ENCODE measurements at places on chromosomes 16 and 17.

DNA sequence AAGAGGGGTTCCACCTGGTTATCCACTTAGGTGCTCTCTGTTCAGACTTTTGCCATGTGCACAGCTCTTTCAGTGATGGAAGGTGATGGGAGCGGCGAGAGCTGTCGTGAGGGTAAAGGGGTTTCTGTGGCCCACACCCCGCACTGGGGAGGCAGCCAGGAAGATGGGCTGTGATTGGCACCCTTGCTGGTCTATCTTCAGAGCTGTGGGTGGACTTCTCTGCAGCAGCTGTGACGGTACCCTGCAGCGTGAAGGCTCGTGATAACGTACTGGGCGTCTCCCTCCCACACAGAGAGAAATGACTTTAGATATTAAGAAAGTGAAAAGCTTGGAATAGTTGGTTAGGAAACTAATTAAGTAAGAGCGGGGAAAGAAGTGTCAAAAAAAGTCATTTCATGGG is 45.8 kb downstream of the MPRIP start:
- no peak for DNase-seq

DNA sequence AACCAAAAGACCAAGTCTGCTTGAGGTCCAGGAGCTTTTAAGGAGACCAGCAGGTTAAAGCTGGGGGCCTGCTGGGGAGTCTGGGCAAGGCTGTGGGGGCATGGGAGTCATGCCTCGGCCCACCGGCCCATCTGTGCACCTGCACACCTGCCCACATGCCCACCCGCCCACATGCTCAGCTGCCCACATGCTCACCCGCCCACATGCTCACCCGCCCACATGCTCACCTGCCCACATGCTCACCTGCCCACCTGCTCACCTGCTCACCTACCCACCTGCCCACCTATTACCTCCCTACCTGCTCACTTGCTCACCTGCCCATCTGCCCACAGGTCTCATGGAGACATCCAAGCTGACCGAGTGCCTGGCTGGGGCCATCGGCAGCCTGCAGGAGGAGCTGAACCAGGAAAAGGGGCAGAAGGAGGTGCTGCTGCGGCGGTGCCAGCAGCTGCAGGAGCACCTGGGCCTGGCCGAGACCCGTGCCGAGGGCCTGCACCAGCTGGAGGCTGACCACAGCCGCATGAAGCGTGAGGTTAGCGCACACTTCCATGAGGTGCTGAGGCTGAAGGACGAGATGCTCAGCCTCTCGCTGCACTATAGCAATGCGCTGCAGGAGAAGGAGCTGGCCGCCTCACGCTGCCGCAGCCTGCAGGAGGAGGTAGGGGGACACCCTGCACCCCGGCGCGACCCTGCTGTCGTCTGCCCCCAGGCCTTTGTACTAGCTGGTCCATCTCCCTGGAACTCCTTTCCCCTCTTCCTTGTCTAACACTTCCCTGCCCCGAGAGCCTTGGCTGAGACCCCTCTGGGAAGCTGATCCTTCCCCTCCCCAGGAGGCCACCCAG is 14.0 kb downstream of the CARD14 start:
- no peak for DNase-seq

DNA sequence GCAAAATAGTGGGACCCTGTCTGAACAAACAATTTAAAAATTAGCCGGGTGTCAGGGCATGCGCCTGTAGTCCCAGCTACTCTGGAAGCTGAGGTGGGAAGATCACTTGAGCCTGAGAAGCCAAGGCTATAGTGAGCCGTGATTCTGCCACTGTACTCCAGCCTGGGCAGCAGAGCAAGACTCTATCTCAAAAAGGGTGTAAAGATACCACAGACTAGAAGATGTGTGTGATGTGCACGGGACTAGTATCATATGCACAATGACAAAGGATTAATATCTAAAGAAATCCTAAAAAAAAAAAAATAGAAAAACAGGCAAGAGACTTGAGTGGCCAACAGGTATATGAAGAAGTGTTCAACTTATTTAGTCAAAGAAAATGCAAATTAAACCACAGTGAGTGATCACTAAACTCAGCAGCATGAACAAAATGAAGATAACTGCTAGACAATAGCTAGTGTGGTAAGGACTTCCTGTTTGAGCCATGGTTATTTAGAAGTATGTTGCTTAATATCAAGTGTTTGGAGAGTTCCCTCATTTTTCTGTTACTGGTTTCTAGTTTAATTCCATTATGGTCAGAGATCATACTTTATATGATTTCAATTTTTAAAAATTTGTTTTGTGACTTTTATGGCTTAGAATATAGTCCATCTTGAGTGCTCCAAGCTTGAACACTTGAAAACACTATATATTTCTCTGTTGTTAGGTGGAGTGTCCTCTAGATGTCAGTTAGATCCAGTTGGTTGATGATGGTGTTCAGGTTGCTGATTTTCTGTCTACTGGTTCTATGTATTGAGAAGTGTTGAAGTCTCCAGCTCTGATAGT is 14.7 kb upstream of the SLX4 start:
- no peak for DNase-seq

DNA sequence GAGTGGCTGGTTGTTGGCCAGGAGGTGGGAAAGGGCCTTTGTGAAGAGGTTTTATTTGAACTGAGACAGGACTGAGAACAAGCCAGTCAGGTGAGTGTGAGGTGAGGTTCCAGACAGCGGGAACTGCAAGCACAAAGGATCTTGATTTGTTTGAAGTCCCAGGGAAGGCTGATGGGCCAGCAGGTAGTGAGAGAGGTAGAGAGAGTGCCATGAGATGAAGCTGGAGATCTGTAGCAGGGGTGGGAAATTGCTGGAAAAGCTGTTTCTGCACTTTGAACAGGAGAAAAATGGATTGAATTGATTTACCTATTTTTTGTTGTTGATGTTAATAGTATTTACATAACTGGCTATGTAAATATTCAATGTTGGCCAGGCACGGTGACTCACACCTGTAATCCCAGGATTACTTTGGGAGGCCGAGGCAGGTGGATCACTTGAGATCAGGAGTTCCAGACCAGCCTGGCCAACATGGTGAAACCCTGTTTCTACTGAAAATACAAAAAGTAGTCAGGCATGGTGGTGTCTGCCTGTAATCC is 7.7 kb upstream of the DCTPP1 start:
- no peak for DNase-seq

GRCh38 chr16:3475604-3476375 is 19.5 kb downstream of the C16orf90 start:
- no peak for DNase-seq

GRCh38 chr17:35050170-35050569 is 13.3 kb downstream of the RFFL start:
- DNase-seq = no peak

GRCh38 chr16:3968551-3968950 is 88.0 kb upstream of the CREBBP start:
- DNase-seq = no peak

- no peak for DNase-seq
Observed at GRCh38 chr16:75111514-75111940, 5.1 kb downstream of the LDHD start.

- no peak for DNase-seq
Observed at GRCh38 chr16:55384288-55385247, 60.6 kb downstream of the IRX6 start.

- DNase-seq = no peak
Observed at GRCh38 chr17:82670661-82671450, 22.6 kb upstream of the WDR45B start.

DNA sequence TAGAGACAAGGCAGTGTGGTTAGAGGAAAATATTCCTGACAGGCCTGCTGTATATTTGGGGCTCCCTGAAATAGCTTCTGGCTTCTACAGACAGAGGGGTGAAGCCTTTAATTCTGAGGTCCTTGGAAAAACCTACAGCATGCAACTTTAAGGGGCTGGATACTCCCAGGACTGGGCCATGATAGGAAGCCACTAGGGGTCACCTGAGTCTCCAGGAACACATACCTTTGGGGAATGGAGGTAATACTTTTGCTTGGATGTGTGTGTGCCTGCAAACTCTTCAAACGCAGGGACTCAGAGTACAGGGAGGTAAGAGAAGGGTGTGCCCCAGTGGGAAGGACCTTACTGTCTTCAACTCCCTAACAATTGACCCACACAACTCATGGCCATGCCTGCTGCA is 4.1 kb downstream of the ASIC2 start:
- DNase-seq = no peak

DNA sequence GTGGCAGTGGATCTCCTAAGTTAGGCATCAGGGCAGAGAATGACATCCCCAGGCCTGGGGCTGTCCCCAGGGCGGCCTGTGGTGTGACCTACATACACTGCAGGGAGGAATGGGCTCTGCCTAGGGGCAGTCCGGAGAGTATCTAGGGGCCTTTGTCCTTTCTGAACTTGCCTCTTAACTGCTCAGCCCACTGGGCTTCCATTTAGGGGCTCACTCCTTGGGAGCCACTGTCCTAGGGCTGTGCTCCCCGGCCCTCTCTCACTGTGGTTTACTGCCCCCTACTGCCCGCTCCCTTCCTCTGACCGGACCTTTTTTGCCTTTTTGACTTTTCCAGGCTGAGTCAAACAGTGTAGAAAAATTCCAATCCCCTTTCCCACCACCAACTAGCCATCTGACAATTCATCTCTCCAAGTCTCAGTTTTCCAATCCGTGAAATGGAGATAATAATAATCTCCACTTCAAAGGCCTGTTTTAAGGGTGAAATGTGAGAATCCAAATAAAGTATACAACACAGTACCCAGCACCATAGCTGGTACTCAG is 66.8 kb downstream of the DNAH3 start:
- DNase-seq = peak; percentile 29

DNA sequence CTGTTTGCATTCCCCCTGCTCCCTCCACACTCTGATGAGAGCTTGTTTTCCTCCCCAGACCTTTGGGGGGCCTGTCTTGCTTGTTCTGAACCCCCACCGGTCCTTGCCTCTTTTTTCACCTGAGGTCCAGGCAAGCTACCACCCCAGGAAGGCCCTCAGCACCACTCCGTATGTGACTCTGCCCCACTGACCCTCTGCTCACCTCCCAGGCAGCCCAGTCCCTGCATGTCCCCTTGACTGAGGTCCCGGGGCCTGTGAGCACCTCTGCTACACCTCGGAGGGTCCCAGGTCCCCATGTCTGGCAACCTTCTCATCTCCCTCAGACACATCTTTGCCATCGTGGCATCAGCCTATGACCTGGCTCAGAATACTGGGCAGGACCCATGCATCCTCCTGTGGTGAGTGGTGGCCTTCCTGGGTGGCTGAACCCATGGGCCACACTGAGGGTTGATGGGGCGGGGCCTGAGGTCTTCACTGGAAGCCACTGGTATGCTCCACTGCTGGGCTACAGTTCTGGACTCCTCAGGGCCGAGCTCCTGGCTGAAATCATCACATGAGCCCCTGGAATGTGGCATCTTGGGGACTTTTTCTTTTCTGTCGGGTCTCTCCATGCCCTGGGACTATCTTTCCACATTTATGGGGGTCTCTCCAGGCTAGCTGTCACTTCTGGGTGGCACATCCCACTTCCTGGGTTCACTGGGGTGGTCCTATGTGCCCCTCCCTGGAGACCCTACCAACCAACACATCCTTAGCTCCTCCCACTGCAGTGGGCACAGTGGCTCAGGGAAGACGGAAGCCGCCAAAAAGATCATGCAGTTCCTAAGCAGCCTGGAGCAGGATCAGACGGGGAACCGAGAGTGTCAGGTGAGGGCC is 3.5 kb downstream of the MYO15B start:
- no peak for DNase-seq

DNA sequence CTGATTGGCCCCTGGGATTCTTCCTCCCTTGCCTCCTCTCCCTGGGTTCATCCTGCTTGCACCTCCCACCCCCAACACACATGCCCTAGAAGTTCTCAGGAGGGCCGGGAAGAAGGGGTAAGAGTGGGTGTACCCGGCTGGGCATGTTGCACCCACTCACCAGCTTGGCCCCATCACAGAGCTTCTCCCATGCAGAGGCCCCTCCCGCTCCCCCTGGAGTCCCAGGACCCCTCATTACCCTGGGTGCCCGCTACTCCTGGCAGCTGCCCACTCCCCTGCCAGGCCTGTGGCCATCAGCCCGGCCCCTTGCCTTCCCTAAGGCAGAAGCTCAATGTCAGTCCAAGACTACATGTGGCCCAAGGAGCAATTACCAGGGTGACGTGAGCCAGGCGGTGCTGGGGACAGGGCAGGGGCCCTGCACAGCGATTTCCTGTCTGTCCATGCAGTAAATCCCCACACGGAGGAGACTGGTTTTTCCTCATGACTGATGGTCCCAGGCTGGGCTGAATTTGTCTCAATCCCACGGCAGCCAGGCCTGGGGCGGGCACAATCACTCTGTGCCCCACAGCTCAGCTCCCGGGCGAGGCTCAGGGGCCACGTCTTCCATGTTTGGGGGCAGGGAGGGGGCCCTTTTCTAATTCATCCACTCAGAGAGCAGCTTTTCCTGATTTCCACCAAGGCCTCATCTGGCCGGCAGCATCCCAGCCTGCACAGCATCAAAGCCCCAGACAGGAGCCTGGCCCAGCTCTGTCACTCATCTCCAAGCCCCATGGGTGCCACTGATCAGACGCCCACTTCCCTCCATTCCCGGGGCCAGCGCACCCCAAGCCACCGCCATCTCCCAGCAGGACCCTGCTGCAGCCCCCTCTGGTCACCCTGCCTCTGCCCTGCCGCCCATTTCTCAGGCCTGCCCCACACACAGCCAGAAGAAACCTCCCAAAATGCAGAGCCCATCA is 234.7 kb downstream of the KATNIP start:
- no peak for DNase-seq

GRCh38 chr17:32931686-32932085 is 3.7 kb downstream of the TMEM98 start:
- no peak for DNase-seq

GRCh38 chr17:39899215-39899614 is 19.2 kb downstream of the GSDMB start:
- DNase-seq = no peak

DNA sequence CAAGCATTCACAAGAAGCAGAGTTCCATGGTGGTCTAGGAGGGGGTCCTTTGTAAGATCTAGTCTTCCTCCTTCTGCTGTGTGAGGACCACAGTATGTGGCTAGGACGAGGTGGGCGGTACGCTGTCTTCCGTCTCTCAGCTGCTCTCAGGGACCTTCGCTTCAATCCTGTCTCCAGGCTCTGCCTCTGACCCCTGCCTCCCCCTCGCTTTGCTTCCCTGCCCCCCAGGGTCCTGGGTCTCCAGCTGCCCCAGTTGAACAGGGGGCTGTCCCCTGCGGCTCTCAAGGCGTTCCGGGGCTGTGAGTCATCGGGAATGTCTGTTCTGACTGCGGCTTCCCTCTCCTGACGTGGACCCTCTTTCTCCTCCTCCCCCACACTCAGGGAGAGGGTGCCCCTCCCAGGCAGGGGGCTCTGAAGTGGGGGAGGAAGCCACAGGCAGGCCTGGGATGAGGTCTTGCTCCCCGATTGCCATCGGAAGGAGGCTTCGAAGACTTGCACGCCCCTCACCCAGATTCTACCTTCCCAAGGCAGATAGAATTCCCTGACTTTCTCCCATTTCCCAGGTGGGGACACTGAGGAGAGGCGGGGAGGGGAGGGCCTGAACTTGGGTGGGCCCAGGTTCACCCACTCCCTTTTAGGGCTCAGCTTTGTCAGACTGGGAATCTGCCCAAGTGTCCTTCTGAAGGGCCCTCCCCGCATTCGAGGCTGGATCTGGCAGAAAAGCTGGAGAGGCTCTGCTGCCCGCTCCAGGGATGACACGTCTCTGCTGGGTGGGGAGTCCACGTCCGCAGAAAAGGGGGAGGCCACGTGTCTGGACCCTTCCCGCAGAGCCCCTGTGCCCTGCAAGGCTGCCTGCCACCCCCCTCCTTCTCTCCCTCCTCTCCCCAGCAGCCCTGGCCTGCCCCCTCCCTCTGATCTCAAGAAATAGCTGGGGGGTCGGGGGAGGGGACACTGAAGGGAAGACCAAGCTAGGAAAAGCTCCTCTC is 9.1 kb upstream of the COL1A1 start:
- no peak for DNase-seq

Data from stimulated activated CD8-positive, alpha-beta memory T cell treated with anti-CD3 and anti-CD28 coated beads, Interleukin-15, amount 100 ng/mL, for 24 hours (primary cell).